Lower leg skin (tissue), 4 donors: ENCODE measurements at places on chromosomes 7 and 10.

DNA sequence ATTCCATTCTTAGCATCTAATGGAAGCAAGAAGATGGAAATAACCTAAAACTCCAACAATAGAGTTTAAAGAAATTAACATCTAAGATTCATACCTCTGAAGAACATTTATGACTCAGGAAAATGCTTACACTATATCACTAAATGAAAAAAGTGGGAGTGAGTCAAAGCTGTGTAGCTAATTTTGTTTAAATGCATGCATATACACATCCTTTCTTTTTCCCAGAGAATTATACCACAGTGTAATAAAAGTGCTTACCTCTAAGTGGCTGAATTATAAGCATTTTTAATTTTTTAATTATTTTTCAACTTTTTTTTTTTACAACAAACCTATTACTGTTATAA is 44.3 kb downstream of the CCDC71L start:
- DNase-seq = no peak

GRCh38 chr7:120273476-120273975 is 551 bp downstream of the KCND2 start:
- DNase-seq = no peak

- DNase-seq = peak; percentile 42
Observed at GRCh38 chr10:1610986-1611770, 126.1 kb downstream of the ADARB2 start.

DNA sequence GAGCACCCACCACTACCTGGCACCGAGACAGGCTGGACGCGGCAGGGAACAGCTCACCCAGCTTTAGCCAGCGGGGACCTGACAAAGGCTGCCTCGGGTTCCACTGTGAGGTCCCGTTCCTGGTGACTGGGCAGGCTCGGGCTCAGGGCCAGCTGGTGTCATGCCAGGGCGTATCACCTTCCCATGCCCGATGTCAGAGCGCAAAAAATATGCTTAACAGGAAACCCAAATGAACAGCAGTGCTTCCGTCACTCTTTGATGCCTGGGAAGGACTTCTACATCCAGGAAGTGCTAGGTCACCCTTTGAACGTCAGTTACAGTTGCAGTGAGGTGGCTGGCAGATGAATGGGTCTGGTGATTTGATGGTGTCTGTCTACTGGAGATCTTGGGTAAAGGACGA is 106.0 kb downstream of the ADARB2 start:
- peak; percentile 39 for DNase-seq

GRCh38 chr7:28739826-28740225 is 218.3 kb downstream of the TRIL start:
- DNase-seq = no peak

DNA sequence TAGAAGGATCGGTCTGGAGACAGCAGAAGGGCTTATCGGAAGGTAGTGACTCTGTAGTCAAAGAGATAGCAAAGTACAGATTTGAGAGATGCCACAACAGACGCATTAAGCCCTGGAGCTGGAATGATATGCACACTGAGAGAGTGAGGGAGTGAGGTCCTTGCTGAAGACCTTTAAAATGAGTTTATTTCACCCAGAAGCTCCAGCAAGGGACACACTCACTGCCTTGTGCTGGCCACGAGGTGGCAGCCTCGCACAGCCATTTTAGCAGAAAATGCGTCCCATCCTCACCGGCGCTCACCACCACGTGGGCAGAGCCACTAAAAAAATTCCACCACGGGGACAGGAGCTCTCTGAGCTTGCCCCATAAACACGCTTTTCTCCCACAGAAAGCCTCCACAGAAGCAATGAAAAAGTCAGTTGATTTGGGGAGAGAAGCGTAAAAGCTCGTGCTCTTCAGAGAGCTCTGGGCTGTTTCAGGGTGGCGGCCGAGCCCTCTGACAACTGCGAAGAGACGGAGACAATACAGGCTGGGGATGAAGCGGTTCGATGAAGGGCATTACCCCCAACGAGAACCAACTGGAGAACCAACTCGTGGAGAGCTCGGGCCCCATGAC is 163.0 kb upstream of the KLF14 start:
- DNase-seq = peak; percentile 93

- DNase-seq = no peak
Observed at GRCh38 chr7:106167439-106168136, 55.5 kb upstream of the SYPL1 start.

- DNase-seq = no peak
Observed at GRCh38 chr7:114997487-114998404, 75.9 kb downstream of the MDFIC start.

GRCh38 chr10:15166325-15166724 is 2.2 kb downstream of the NMT2 start:
- no peak for DNase-seq
